ENCODE measurements at places on chromosomes 1 and 21.

DNA sequence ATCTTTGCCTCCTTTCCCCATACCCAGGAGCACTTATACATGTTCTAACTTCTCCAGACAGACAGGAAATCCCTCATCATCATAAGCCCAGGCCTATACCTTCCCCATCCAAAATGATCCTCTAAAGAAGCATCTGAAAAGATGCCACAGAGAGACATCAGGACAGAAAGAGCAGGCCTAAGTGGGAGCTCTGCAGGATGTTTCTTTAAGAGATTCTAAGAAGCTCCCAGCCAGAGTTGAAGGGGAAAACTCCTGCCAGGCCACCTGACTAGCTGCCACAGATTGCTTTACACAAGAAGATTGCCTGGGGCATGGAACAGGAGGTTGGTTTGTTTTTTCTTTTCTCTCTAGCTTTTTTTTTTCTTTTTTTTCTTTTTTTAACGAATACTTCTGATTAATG is 275.8 kb downstream of the VAV3 start:
- DNase-seq, result no peak

GRCh38 chr1:178220094-178220493 is 126.2 kb downstream of the RASAL2 start:
- no peak for DNase-seq

DNA sequence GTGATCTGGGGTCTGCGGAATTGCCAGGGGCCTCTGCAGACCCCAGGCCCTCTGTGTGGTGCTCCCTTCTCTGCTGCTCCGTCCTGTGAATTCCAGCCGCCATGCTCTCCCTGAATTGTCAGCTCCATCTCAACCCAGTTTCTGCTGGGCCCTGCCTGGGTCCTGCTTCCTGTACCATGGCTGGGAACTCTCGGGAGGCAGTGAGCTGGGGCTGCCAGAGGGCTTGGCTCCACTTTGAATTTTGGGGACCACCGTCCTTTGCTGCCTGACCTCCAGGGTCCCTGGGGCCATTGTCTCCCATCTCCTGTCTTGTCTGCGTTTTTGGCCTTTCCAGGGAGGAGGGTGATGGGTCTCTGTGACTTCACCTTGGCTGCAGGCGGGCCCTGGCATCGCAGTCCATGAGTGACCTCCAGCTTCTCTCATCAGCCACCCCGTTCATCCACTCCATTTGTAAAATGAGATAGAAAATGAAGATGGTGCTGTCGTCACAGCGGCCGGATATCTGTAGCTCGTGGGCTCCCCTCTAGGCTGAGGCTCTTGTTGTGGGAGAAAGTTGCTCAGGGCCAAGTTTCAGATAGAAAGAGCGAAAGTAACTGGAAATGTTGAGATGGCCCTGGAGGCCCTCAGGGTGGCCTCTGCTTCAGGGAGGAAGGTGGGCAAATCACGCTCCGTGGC is 38.3 kb downstream of the SKI start:
- DNase-seq, result no peak

GRCh38 chr1:224919508-224919907 is 10.0 kb upstream of the DNAH14 start:
- no peak for DNase-seq

- DNase-seq, result no peak
Measured at GRCh38 chr1:221687836-221688487, 53.9 kb downstream of the DUSP10 start.
